Hepatic stellate cell (primary cell): ENCODE measurements at places on chromosomes 6 and 20.

DNA sequence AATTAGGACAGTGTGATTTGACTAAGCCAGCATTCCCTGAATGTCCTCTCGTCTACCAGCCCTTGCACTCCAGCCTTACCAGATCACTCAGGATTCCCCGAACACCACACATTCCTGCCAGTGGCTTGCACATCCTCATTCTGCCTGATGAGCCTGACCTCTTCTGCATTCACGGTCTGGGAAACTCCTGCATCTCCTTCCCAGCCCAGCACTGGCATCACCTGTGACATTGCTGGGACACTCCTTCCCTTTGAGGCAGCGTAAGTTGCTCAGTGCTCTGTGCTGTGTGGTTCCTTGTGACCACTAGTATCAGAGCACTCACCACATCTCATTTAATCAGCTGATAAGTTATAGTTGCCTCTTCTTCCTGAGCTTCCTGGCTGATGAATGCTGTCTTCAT is 17.3 kb downstream of the NCOA7 start:
- no peak for DNase-seq

- no peak for DNase-seq
Observed at GRCh38 chr6:23456396-23456795, 669.6 kb upstream of the NRSN1 start.

- DNase-seq = no peak
Observed at GRCh38 chr6:16711546-16712254, 49.6 kb downstream of the ATXN1 start.

- no peak for DNase-seq
Observed at GRCh38 chr20:46683668-46683938, 5.6 kb downstream of the TP53RK start.

DNA sequence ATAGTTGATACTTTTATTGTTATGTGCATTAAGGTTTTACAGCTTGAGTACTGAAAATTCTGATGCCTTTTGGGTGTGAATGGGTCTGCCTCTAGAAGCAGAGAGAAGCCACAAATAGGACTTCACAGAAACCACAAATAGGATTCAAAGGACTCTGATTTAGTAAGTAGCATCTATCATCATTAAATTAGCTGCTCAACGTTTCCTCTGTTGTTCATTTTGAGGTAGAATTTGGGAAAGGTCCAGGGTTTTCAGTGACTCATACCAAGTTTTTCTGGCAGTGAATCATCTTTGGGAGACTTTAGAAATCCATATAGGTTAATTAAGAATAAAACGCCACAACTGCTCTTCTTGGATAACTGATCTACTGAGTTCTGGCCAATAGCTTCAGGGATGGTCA is 105.1 kb downstream of the PHF3 start:
- peak; percentile 3 for DNase-seq

DNA sequence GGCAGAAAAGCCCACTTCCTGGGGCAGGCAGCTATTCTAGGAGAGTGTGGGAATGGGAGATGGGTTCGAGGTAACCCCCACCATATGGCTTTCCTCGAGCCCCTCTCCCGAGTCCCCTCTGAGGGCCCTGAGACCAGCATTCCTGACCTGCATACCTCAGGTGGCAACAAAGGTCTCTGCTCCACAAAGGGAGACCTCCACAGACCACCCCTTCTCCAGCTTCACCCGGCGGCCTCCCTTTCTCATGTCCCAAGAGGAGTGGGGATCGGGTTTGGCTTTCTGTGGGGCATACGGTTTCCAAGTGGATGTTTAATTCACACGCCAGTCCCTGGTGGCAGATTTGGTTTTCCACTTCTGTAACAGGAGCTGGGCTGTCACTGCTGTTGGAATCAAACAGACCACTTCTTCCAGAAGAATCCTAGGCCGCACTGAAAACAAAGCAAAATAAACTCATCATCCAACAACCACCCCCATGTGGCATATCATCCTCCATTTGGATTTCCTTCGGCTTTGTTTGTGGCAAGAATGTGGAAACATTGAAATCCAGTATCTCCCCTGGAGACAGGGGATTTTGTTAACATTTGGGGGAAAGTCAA is 83.2 kb downstream of the DLL1 start:
- DNase-seq = no peak

DNA sequence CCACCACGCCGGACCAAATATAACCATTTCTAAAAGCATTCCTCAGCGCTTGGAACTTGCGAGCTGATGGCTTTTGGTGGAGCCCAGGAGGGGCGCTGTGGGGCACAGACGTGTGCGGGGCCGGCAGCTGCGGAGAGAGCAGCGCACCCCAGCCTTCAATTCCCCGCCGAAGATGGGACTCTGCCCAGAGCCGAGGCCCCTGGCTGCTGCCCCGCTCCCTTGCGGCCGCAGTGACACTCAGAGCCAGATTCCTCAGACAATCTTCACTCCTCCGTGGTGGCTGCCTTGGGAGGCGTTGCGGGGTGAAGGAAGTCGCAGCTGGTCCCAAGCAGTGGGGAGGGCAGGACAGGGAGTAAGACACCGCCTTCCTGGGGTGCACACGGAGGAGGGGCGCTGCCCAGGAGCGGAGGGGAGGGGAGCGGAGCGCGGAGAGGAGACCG is 87.7 kb downstream of the TMEM242 start:
- DNase-seq = peak; percentile 77

DNA sequence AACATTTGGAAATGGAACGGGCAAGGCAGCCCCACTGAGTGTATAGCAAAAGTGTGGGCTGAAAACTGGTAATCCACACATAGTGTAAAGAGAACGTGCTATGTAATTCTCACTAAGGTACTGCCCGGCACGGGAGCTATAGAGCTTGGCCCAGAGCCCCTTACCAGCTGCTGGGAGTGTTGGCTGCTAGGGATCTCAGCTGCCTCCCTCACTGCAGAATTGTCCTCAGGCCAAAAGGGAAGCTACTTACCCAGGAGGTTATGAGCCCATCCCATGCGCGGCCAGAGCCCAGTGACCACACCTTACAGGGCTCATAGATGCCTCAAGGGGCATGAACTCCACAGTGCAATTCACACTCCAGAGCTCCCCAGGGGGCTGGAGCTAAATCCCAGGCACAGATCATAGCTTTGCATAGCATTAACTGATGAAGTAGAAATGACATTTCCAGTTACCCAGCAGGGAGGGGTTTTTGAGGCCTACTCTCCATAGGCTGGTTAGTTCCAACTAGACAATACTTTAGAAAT is 56.8 kb downstream of the LINC00237 start:
- DNase-seq = no peak

- no peak for DNase-seq
Observed at GRCh38 chr6:44951253-44951747, 376.8 kb upstream of the RUNX2 start.

- no peak for DNase-seq
Observed at GRCh38 chr6:3244003-3244831, 14.5 kb upstream of the PSMG4 start.

- DNase-seq = no peak
Observed at GRCh38 chr20:48184229-48184628, 398.9 kb upstream of the SULF2 start.

DNA sequence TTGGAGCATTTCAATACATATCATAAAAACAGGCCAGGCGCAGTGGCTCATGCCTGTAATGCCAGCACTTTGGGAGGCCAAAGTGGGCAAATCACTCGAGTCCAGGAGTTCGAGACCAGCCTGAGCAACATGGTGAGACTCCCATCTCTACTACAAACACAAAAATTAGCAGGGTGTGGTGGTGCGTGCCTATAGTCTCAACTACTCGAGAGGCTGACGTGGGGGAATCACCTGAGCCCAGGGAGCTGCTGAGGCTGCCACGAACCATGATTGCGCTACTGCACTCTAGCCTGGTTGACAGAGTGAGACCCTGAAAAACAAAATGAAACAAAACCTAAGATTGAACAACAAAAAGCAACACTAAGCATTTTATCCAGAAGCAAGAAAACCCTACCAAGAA is 47.2 kb downstream of the BACH2 start:
- DNase-seq = no peak

GRCh38 chr6:16205377-16206144 is 32.8 kb upstream of the GMPR start:
- peak; percentile 81 for DNase-seq

- DNase-seq = no peak
Observed at GRCh38 chr6:25389471-25389870, 110.3 kb downstream of the CARMIL1 start.

GRCh38 chr20:59677586-59677985 is 73.2 kb downstream of the PHACTR3 start:
- DNase-seq = no peak

GRCh38 chr6:111880181-111880888 is 7.1 kb upstream of the FYN start:
- DNase-seq = peak; percentile 22

GRCh38 chr6:158290659-158291058 is 21.6 kb upstream of the TULP4 start:
- DNase-seq = no peak

DNA sequence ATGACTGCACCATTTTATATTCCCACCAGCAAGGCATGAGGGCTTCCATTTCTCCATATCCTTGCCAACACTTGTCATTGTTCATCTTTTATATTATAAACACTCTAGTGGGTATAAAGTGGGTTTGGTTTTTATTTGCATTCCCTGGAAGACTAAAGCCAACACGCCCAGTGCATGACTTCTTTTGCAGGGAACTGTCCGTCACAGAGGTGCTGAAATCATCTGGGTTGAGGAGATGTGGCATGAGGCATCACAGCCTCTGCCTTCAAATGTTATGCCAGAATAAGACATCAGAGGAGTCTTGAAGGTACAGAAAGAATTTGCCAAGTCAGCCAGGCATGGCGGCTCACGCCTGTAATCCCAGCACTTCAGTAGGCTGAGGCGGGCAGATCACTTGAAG is 29.9 kb upstream of the FAM210B start:
- DNase-seq = no peak

- no peak for DNase-seq
Observed at GRCh38 chr6:43812850-43813578, 43.0 kb downstream of the VEGFA start.
